ENCODE measurements at places on chromosomes 1 and 21.
A peak's percentile ranks its signal among the peaks of the same experiment; 100 is the strongest.

- peaks cover 16% of the 10 kb centered on the region for H3K27me3 ChIP-seq
- no peak overlapping the region for H3K27ac ChIP-seq
- no peaks in the 10 kb centered on the region for H3K4me1 ChIP-seq
- no peaks in the 10 kb centered on the region for H3K36me3 ChIP-seq
These were observed 81.5 kb upstream of the KCNJ15 start for GRCh38 chr21:38175306-38175705.

GRCh38 chr1:227576189-227576588 is 12.8 kb downstream of the ZNF678 start:
- H3K27ac ChIP-seq, result no peak overlapping the region
- no peak for DNase-seq
- peaks cover 2% of the 10 kb centered on the region for H3K36me3 ChIP-seq
- no peak overlapping the region for H3K4me3 ChIP-seq

GRCh38 chr1:21295545-21295944 is 5.3 kb upstream of the ECE1 start:
- no peak for DNase-seq
- peaks cover 75% of the 10 kb centered on the region for H3K4me1 ChIP-seq
- H3K27me3 ChIP-seq, result no peaks in the 10 kb centered on the region
- peak overlapping the region; percentile 99 for H3K27ac ChIP-seq
- no peak overlapping the region for H3K4me3 ChIP-seq

GRCh38 chr1:182473556-182473955 is 23.6 kb downstream of the RGSL1 start:
- H3K27ac ChIP-seq, result no peak overlapping the region
- no peak overlapping the region for H3K4me3 ChIP-seq
- H3K4me1 ChIP-seq, result no peaks in the 10 kb centered on the region
- H3K36me3 ChIP-seq, result no peaks in the 10 kb centered on the region

- no peaks in the 10 kb centered on the region for H3K4me1 ChIP-seq
- H3K27ac ChIP-seq, result no peak overlapping the region
- H3K27me3 ChIP-seq, result peaks cover 14% of the 10 kb centered on the region
- H3K36me3 ChIP-seq, result no peaks in the 10 kb centered on the region
- H3K4me3 ChIP-seq, result no peak overlapping the region
These were observed 24.3 kb upstream of the LELP1 start for GRCh38 chr1:153178922-153179321.

DNA sequence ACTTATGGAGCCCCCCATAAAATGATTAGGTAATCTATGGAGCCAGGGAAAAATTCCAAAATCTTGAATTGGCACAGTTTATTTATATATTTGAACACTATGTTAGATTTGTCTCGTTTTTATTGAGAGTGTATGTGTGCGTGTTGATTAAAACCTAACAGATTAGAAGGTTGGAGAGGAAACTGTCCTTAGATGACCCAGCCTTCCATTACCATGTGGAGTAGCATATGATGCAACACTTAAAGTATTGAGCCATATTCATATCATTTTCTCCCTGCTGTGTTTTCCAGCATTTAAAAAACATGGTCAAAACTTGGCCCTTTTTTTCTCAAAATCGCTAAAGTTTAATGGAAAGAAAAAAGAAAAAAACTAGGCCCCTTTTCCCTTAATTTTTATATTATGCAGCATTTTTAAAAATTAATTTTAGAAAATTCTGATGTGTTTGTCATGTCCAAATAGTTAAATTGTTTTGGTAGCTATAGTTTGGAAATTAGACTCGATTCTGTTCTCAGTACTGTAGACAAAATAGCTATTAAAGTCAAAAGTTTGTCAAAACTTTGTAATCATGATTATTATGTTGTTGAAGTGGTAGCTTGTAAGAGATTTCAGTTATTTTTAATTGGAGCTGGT is 2.3 kb downstream of the LRRC8D start:
- H3K4me3 ChIP-seq, result peak overlapping the region; percentile 79
- H3K36me3 ChIP-seq, result peaks cover 3% of the 10 kb centered on the region
- H3K27me3 ChIP-seq, result no peaks in the 10 kb centered on the region

- no peak for DNase-seq
- H3K4me1 ChIP-seq, result peaks cover 17% of the 10 kb centered on the region
- H3K4me3 ChIP-seq, result no peak overlapping the region
- H3K27ac ChIP-seq, result peak overlapping the region; percentile 47
These were observed 48.8 kb upstream of the DARS2 start for GRCh38 chr1:173775578-173776226.

DNA sequence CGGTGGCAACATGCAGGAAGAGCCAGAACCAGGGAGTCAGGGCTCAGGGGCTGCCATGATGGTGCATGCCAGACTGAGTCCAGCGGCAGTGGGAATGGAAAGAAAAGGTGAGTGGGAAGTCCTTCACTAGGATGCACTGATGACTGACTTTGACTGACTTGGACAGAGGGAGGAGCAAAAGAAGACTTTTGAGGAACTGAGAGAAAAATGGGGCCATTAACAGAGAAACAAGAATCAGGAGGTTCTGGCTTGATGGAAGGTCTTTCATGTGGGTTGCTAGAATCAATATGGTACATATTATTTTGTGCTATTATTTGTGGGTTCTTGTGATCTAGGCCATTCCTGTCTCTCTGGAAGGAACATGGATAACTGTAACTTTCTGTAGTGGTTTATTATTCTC is 454.6 kb upstream of the PROX1 start:
- DNase-seq, result no peak
- H3K27me3 ChIP-seq, result no peaks in the 10 kb centered on the region
- no peak overlapping the region for H3K27ac ChIP-seq
- H3K4me1 ChIP-seq, result no peaks in the 10 kb centered on the region

- no peaks in the 10 kb centered on the region for H3K27me3 ChIP-seq
- no peak for DNase-seq
- no peaks in the 10 kb centered on the region for H3K4me1 ChIP-seq
- H3K36me3 ChIP-seq, result no peaks in the 10 kb centered on the region
- no peak overlapping the region for H3K27ac ChIP-seq
These were observed 1104.2 kb upstream of the TMPRSS15 start for GRCh38 chr21:19507682-19508260.

DNA sequence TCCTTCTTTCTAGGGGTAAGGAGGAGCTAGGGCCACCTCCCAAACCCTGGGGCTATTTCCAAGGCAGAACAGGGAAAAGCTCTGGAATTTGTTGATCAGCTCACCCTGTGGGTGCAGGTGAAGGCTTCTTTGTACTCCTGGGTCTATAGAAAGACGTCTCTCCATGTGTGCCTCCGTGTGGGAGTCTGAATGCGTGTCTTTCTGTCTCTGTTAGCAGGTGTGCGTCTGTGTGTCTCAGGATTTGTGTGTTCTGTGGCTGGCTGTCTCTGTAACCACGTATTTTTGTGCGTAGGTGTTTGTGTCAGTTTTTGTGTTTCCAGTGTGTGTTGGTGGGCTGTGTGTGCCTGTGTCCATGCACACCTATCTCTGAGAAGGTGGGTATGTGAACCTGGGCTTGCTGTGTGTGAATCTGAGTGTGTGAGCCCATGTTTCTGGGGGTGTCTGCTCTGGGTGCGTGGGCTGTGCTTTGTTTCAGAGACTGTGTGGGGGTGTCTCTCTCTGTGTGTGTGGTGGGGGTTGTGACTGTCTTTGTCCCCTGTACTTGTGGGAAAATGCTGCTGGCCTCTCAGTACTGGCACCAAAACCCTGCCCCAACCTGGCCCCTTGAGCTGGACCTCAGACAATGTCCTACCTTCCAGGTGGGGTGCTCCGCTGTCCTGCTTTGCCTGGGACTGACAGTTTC is 12.7 kb upstream of the ETV3L start:
- no peak overlapping the region for H3K27ac ChIP-seq
- no peak overlapping the region for H3K4me3 ChIP-seq
- peaks cover 4% of the 10 kb centered on the region for H3K36me3 ChIP-seq
- no peaks in the 10 kb centered on the region for H3K4me1 ChIP-seq
- peaks cover 49% of the 10 kb centered on the region for H3K27me3 ChIP-seq
- no peak for DNase-seq

DNA sequence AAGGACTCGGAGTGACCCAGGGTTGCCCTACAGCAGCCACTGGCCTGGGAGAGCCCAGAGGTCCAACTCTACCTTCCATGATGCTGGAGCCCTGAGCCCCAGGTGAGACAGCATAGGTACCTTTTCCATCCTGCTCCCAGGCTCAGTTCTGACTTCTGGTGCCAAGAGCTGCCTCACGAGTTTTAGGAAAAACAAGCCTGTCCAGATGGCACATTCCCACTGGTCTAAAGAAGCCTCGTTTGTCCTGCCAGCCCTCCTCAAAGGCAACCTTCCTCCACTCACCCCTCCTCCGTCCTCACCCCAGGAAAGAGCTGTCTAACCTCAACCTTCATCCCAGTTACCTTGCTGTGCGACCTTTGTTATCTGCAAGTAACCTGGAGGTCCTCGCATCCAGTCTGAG is 53.5 kb upstream of the PRELP start:
- no peak overlapping the region for H3K4me3 ChIP-seq
- DNase-seq, result no peak
- no peaks in the 10 kb centered on the region for H3K36me3 ChIP-seq

- DNase-seq, result no peak
- no peak overlapping the region for H3K27ac ChIP-seq
- no peak overlapping the region for H3K4me3 ChIP-seq
- H3K4me1 ChIP-seq, result no peaks in the 10 kb centered on the region
- H3K36me3 ChIP-seq, result no peaks in the 10 kb centered on the region
These were observed 47.7 kb upstream of the PPM1J start for GRCh38 chr1:112762541-112763500.

- H3K27me3 ChIP-seq, result no peaks in the 10 kb centered on the region
- H3K4me1 ChIP-seq, result no peaks in the 10 kb centered on the region
- no peaks in the 10 kb centered on the region for H3K36me3 ChIP-seq
- no peak for DNase-seq
- no peak overlapping the region for H3K4me3 ChIP-seq
- H3K27ac ChIP-seq, result no peak overlapping the region
These were observed 652.5 kb downstream of the AMY1C start for GRCh38 chr1:104402178-104402577.

DNA sequence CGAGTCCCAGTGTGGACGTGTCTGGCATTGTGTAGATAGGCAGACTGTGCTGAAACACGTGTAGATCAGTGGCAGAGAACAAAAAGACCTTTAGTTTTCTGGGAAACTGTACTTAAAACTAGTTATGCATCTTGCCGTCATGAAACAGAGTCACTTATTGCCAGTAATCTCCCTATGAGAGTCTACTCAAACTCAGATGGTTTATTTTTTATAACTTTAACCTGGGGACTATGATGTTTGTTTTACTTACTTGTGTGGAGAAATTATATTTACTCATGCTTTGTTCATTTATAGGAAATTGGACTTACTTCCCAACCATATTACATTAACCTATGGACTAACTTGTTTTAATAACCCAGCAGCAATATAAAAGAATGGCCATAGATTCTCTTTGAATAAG is 54.1 kb upstream of the ABCG1 start:
- peaks cover 12% of the 10 kb centered on the region for H3K4me1 ChIP-seq
- H3K36me3 ChIP-seq, result peaks cover 2% of the 10 kb centered on the region
- H3K27ac ChIP-seq, result no peak overlapping the region
- H3K27me3 ChIP-seq, result no peaks in the 10 kb centered on the region
- no peak for DNase-seq
- no peak overlapping the region for H3K4me3 ChIP-seq

DNA sequence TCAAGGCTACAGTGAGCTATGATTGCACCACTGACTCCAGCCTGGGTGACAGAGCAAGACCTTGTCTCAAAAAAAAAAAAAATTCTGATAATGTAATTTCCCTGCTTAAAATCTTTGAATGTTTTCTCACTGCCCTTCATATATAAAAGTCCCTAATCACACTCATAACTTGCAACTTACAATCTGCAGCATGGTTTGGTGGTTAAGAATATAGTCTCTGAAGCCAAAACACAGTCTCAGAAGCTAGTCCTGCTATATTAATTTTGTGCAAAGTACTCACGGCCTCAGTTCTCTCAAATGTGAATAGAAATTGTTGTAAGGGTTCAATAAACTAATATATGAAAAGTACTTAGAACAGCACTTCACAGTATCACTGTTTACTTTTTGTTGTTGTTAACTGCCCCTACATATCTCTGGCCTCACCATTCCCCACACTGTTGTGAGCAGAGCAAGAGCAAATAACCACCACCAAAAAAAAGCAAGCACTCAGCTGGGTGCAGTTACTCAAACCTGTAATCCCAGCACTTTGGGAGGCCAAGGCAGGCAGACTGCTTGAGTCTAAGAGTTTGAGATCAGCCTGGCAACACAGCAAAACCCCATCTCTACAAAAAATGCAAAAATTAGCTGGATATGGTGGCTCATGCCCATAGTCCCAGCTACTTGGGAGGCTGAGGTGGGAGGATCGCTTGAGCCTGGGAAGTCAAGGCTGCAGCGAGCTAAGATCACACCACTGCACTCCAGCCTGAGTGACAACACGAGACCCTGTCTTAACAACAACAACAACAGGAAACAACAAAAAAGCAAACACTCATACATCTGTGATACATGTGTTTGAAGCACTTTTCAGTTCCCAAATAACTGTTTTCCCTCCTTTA is 22.4 kb downstream of the ASH1L start:
- peak overlapping the region; percentile 43 for H3K4me3 ChIP-seq
- H3K4me1 ChIP-seq, result peaks cover 47% of the 10 kb centered on the region
- H3K27ac ChIP-seq, result peak overlapping the region; percentile 84

- H3K27ac ChIP-seq, result no peak overlapping the region
- H3K27me3 ChIP-seq, result no peaks in the 10 kb centered on the region
- H3K4me3 ChIP-seq, result no peak overlapping the region
- no peak for DNase-seq
- H3K4me1 ChIP-seq, result no peaks in the 10 kb centered on the region
- peaks cover 1% of the 10 kb centered on the region for H3K36me3 ChIP-seq
These were observed 16.9 kb downstream of the CTH start for GRCh38 chr1:70427976-70428375.

DNA sequence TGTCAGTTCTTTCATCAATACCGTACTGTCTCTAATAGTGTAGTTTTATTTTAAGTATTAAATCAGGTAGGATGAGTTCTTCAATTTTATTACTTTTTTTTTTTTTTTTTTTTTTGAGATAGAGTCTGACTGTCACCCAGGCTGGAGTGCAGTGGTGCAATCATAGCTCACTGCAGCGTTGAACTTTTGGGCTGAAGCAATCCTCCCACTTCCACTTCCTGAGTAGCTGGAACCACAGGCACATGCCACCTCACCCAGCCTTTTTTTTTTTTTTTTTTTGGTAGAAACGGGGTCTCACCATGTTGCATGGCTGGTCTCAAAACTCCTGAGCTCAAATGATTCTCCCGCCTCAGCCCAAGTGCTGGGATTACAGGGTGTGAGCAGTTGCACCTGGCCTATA is 44.3 kb downstream of the INAVA start:
- no peak overlapping the region for H3K4me3 ChIP-seq
- no peak for DNase-seq
- H3K36me3 ChIP-seq, result no peaks in the 10 kb centered on the region
- H3K27me3 ChIP-seq, result no peaks in the 10 kb centered on the region
- H3K4me1 ChIP-seq, result no peaks in the 10 kb centered on the region

DNA sequence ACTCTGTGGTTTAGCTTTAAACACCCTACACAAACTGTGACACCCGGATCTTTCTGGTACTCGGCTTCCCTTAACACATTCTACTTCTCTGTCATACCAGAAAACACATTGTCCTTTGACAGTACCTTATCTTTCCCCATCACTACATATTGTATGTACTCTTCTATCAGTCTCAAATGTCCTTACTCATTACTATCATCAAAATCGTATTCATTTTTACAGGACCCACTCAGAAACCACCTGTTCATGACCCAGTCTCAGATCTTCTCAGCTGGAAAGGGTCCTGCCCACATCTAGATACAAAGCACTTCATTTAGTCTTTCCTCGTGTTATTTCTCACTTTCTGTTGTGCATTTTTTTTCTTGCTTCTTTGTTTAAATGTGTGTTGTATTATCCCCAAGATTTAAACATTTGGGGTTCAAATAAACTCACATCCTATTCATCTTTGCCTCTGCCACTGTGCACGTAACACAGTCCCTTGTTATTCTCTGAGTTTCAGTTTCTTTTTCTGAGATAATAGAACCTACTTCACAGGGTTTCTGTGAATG is 27.7 kb downstream of the CD34 start:
- H3K27me3 ChIP-seq, result peaks cover 10% of the 10 kb centered on the region
- peaks cover 38% of the 10 kb centered on the region for H3K4me1 ChIP-seq
- no peak for DNase-seq
- H3K36me3 ChIP-seq, result peaks cover 1% of the 10 kb centered on the region
- peak overlapping the region; percentile 92 for H3K27ac ChIP-seq
- H3K4me3 ChIP-seq, result peak overlapping the region; percentile 77

Measured in central memory CD8-positive, alpha-beta T cell (primary cell).